ENCODE measurements at places on chromosomes 12 and 14.

DNA sequence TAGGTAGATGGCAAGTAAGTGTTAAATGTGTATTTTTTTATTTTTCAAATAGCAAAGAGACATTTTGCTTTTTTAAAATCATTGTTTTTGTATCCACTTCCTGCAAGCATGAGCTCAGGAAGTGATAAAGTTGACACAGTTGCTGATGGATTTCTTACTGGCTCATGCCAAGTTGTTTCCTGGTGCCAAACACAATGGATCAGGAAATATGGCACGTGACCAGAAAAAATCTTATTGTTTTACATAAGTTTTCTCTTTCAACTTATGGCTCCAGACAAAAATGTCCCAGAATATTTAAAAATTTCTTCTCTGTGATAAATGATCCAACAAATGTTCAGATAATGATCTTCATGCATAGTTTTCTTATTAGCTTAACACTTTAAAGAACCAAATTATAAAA, 1279.1 kb upstream of the FLRT2 start:
- DNase-seq, result no peak

DNA sequence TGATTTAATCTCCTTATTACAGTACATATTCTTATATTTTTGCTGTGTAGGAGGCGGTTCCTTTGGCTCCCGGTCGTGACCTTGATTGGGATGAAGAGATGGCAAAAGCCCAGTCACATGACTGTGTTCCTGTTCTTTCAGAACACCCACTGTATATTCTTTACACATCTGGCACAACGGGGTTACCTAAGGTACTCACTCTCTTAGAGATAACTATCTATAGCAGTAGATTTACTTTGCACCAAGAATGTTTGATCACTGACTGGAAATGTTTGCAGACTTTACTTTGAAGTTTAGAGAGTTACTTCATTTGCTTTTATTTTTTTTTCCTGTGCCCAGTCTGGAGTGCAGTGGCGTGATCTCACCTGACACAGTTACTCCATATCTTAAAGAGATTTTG, 65.2 kb downstream of the ACSS3 start:
- no peak for DNase-seq

DNA sequence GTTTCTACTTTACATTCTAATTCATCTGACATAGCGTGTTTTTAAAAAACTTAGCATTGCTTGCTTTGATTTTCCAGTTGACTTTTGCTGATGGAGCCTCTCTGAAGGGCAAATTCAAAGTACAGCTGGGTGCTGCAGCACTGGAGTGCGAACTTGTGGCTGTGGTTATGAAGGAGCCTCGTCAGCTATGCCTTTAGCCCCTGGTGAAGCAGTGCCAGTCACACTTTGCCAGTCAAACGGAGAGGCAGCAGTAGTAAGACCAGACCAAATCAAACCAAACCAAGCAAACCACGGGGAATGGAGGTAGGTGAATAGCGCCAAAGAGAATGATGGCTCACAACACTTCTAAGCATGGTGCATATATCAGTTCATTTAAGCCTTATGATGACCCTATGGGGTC, 15.1 kb upstream of the SLC38A2 start:
- DNase-seq, result no peak

- no peak for DNase-seq
These were observed 73.4 kb downstream of the SLC38A4 start for GRCh38 chr12:46752396-46752795.

GRCh38 chr14:34931206-34931605, 51.6 kb upstream of the SRP54 start:
- no peak for DNase-seq

DNA sequence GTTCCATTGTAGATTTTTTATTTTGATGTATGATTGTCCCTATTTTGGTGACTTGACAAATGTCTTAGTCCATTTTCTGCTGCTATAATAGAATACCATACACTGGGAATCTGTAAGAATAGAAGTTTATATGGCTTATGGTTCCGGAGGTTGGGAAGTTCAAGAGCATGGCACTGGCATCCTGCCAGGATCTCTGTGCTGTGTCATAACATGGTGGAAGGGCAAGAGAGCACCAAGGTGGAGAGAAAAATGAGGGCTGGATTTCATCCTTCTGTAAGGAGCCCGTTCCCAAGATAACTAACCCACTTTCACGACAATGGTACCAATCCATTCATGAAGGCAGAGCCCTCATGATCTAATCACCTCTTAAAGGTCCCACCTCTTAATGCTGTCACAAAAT, 176.7 kb downstream of the TMEM132D start:
- DNase-seq, result no peak

DNA sequence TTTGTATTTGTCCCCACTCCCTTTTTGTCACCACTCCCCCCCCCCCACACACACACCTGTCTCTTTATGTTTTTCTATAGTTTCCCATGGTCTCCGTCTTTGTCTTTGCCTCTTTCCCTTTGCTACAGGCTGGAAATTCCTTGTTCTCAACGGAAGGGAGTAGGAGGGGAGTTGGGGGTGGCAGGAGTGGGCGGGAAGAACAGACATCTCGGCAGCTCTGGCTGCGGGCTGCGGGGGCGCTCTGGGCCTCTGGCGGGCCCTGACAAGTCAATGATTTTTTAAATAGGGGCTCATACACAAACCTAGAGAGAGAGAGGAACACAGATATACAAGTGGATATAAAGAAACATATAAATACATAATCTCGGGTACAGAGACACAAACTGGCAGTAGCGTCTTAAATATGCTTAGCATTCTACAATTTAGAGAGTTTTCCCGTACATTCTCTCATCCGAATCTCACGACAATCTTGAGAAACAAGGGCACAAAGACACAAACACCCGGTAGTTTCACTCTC, 2.4 kb upstream of the NAB2 start:
- peak; percentile 37 for DNase-seq

- DNase-seq, result peak; percentile 36
These were observed 923 bp downstream of the STAT2 start for GRCh38 chr12:56358836-56359532.

DNA sequence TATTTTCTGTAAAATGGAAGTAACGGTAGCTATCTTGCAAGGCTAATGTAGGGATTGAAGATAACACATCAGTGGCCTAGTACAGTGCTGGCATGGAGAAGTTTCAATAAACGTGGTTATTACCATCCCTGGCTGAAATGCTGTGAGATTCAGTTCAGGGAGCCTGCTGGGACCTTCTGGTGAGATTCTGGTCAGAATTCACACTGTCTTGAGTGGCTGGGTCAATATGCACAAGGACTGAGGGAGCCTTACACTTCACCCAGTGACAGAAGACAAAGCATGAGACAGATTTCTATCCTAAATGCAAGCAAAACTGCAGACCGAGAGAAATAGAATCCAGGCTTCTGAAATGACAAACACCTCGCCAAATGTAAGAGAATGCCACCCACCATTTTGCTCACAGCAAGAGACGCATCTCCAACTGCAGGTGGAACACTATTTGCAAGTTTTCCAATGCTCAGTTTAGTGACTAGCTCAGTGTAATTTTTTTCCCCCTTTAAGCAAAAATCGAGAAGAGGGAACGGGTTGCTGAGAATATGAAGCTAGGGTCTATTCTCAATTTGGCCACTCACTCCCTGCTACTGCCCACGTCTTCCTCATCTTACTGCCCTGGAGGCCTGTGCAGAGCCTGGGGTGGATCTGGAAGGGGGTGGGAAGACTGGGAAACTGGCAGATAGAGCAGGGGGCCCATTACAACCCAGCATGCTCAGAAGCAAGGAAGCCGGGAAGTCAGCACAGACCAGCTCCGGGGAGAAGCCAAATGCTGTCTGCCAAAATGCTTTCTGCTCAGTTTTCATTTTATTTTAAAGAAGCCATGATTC, 201.3 kb downstream of the TTC7B start:
- DNase-seq, result no peak

- DNase-seq, result no peak
These were observed 41.6 kb upstream of the VASH1 start for GRCh38 chr14:76719666-76720065.

GRCh38 chr12:81253360-81253759, 175.5 kb downstream of the ACSS3 start:
- no peak for DNase-seq

DNA sequence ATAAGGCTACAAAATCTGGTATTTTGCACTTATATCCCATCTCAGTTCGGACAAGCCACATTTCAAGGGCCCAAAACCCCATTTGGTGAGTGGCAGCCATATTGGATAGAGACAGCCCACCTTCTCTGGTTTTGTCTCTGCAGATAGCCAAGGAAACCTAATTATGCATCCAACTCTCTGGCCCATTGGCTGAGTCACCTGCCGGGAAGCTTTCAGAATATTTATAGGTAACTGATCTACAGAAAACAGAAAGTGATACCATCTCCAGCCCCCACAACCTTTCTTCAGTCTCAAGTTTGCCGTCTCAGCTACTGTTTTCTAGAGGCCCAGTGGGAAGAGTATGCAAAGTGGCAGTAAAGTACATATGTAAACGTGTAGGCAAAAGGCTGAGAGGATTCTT, 33.7 kb upstream of the PPP1CC start:
- DNase-seq, result no peak

DNA sequence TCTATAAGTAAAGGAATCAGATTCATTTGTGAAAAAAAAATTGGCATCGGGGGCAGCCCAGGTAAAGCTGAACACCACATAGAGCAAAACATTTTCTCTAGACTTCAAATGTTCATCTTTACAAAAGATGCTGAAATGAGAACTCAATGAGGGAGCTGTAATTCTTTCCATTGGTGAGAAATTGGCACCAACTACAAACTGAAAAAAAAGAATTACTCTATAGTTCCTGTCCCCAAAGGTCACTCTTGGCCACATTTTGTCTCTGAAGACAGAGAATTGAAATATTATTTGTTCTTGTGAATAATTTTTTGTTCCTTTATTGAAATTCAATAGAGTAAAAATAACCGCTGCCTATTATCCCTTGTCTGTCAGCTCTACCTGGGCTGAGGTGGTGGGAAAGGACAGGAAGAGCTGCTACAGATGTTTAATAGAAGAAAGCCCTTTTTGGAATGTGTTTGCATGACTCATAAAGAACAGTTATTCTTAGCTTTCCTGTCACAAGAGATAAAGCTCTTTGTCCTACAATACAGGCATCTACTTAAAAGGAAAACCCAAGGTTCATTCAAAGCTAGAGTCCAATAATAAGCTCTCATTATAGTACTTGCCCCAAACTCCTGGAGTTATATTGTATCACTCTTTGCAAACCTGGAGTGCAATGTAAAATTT, 380.1 kb upstream of the KITLG start:
- no peak for DNase-seq

DNA sequence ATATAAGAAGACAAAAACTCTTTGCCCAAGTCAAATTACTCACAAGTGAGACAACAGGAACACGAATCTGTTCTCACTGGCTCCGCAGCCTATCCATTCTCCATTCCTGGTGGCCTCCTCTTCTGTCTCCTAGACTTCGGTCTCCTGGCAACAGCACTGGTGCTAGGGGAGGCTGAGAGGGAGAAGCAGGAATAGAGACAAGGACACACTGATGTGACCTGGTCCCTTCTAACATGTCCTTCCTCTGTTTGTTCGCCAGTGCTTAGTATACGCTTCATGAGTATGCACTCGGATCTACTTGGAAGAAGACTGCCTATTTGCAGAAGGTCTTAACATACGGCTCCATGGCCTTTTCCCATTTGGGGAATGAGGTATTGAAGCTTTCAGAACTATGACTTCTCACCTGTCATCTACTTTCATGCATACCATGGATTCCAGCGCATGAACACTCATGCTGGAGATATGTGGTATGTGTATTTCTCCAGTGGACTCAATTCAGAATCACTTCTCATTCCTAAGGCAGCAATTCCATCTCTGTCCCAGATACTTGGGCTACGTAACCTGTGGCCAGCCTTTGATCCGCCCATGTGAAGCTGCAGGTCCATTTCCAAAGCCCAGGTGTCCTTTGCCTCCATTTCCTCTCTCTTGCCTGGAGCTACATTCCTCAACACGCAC, 33.9 kb downstream of the BHLHE41 start:
- DNase-seq, result no peak

DNA sequence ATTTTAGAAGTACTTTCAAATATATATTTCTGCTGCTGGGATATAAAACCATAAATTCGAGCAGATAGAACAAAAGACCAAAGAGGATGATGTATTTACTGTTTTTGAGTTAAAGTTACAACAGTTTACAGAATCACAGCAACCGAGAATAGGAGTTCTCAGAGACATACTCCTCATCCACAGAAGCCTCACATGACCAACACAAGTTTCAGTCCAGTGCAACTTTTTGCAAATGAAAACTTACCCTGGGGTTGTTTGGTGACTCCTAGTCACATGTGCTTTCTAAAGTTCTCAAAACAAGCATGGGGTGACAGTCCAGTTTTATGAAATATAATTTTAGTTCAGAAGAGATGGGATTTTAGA, 117.1 kb downstream of the PRKCH start:
- no peak for DNase-seq

GRCh38 chr14:78644824-78645559, 474.8 kb downstream of the NRXN3 start:
- DNase-seq, result no peak

DNA sequence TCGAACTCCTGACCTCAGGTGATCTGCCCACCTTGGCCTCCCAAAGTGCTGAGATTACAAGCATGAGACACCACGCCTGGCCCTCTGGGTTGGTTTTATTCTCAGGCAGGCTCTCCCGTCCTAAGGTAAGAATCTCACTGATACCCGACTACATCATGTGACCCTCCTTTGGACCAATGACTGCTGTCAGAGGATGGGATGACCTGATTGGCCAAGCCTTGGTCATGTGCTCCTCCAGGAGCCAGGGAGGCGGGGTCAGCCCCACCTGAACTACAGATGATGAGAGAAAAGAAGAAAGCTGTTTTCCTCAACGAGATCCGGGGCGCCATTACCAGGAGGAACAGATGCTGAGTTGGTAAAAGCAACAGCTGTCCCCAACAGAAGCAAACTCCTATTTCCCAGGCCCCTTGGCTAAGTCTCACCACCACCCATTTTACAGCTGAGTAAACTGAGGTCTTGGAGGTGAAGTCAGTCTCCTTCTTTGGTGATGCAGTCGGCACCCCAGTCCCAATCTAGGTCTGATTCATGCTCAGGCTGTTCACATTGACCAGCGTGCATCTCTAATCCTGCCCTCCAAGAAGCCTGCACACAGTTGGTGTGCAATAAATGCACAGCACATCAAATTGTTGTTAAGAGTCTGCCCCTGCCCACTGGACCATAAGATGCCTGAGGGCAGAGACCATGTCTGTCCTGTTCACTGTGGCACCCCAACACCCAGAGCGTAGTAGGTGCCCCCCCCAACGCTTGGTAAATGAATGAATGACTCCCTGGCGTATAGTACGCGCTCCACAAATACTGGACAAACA, 118.8 kb downstream of the SCARB1 start:
- DNase-seq, result no peak

GRCh38 chr12:27772328-27773049, 7.5 kb upstream of the KLHL42 start:
- DNase-seq, result no peak

DNA sequence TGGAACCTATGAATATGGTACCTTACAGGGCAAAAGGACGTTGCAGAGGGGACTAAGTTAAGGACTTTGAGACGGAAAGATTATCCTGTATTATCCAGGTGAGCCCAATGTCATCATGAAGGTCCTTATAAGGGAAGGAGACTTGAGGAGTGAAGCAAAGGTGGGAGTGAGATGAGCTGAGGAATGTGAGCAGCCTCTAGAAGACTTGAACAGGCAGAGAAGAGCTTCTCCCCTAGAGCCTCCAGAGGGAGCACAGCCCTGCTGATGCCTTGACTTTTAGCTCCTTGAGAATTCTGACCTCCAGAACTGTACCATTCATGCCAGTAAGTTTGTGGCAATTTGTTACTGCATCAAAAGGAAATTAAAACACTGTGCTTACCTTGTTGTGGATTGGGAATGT, 41.8 kb upstream of the DCD start:
- no peak for DNase-seq

GRCh38 chr14:41666301-41666700, 59.6 kb downstream of the LRFN5 start:
- DNase-seq, result no peak
